Amniotic epithelial cell (primary cell): ENCODE measurements at places on chromosomes 7 and 10.
A peak's percentile ranks its signal among the peaks of the same experiment; 100 is the strongest.

DNA sequence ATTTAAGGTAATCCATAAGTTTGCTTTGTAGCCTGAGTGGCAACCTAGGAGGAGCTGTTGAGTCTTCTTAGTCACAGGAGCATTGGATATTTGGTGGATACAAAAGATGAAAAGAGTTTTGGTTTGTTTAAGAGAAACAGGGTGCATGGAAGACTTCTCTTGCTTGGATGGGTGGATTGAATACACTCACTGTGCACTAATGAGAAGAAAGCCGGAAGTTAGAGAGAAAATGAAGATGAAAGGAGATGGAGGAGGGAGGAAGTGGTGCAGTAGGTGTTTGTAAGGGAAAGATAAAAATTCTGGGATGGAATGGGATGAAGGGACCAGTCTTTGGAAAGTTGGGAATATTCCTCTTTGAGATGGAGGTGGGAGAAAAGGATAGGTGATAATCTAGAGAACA, 7.7 kb downstream of the MDFIC start:
- DNase-seq = no peak

GRCh38 chr7:151083824-151084160, 499 bp upstream of the TMUB1 start:
- no peak for DNase-seq

DNA sequence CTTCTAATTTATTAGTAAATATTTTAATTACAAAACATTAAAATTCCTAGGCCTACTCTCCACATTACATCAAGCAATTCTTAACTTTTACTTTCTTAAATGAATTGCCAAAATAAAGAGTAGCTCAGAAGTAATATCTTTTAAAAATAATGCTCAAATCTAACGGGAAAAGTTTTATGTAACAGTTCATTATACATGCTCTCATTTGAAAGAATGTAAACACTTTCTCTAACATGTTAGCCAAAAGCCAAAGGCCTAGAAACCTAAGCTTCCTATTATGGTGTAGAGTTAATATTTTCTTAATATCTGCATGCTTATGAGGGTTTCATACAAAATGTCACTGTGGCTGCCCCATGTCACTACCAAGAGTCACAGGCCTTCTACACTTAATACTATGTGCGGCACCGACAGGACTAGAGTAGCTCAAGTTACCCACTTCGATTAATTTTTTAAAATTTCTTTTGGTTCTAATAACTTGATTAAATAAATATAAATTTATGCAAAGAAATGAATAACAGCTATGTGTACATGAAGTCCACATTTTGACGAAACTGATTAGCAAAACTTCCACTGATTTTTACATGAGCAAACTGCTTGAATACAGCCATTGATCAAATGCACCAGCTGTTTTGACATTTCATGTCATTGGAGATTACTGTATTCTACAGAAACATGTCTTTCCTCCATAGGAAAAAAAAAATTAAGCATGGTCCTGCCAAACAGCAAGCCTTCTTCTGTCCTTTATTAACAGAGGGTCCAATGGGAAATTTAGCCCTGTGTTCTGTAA, 3.5 kb downstream of the COBL start:
- DNase-seq = no peak

DNA sequence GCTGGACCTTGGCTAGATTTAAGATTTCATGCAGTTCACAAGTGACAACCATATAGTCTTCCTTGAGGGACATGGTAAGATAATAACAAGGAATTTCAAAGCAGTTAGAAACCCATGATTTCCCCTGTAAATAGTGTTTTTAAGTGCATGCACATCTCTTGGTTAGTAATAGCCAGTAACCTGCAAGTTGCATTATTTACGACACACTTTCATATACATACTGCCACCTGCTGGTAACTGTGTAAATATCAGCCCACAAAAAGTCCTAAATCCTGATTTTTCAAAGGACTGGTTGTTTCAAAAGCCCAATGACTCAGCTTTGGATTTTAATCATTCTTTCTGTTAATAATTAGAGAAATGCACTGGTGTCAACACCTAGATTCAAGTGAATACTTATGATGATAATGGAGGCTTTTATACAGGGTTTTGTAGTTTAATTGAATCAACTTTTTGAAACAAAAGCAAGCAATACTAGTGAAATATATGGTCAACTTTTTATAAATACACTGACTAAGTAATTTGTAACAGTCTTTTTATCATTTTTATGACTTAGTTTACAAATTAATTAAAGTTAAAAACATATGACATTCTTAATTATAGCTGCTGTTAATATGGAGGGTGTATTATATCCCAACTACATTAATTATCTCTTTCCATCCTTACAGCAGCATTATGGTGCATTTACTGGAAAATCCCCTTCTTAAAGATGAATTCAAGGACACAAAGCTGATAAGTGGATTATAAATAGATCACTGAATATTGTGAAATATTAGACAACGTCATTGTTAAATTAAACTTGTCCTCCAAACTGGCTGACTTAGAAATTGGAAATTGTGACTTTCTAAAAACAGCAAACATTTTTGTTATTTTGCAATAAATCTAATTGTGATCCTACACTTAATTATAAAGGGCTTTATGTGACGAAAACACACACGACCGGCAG, 367.7 kb upstream of the SEMA3D start:
- peak; percentile 77 for DNase-seq

GRCh38 chr7:29274146-29275017, 79.8 kb downstream of the CHN2 start:
- peak; percentile 56 for DNase-seq

DNA sequence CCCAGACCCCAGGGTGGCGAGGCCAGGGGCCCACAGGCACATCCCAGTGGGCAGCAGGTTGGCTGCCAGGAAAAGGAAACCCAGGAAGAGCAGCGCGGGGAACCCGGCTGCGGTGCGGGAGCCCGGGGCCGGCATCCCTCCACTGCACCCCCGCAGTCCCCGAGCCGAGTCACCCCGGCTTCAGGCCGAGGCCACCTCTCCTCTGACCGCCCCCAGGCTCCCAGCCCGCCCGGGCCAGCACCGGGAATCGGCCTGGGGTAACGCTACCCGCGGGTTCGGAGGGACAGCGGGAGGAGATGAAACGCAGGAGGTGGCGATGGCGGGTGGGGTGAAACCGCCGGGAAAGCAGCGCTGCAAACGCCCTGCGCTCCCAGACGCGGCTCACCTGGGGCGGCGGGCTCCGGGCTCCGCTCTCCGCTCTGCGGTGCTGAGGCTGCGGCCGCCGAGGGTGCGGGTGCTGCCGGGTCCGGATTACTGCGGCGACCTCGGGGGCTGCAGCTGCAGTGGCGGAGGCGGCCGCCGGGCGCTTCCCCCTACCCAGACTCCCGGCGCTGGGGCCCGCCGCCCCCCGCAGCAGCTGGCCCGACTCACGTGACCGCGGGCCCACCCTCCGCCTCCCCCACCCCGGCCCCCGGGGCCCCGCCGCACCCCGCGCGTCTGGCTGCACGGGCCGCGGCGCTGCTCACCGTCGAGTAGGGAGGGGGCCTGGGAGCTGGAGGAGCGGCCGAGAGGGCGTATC, at the start of gene SCRN1:
Gene SCRN1 (minus strand): TSS at position 545 of the 739 bp plus-strand sequence. CDS start 20,734 bp downstream, outside the sequence.
- DNase-seq = no peak

GRCh38 chr7:141585592-141586510, 34.6 kb downstream of the AGK start:
- peak; percentile 87 for DNase-seq

DNA sequence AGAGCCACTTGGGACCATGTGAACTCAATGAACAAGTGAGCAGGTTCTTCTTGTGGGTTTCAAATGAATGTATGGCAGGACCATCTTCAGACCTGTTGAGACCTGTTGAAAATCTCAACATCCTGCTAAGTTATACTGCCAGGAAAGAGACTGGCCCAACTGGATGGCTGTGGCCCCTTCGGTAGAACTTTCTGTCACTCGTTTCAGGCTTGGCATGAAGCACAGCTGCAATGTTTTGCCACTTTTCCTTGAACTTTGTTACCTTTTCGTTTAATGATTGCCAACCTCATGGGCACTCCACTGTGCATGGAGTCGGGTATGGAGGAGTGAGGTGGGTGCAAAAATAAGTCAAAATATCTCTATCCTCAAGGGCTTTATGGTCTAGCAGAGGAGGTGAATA, 36.7 kb upstream of the SLC35B4 start:
- no peak for DNase-seq

GRCh38 chr10:71435571-71436267, 39.0 kb downstream of the CDH23 start:
- DNase-seq = no peak

DNA sequence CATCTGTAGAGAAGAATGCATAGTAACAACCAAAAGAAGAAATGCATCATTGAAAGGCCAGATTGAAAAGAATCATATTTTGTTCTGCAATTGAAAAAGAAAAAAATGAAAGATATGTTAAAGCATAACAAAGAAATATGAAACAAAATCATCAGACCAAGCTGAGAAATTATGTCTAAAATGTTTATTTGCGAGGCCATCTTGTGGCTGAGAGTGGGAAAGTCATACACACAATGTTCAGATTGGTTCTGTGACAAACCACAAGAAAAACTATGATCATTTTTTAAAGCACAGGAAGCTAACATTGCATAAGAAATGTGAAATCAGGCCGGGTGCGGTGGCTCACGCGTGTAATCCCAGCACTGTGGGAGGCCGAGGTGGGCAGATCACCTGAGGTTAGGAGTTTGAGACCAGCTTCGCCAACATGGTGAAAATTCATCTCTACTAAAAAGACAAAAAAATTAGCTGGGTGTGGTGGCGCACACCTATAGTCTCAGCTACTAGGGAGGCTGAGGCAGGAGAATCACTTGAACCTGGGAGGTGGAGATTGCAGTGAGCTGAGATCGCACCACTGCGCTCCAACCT, 36.6 kb downstream of the ABCB5 start:
- DNase-seq = peak; percentile 8

GRCh38 chr7:15305002-15305600, 256.7 kb downstream of the AGMO start:
- DNase-seq = peak; percentile 41

- DNase-seq = no peak
Observed at GRCh38 chr10:69215405-69216171, 4.5 kb upstream of the HKDC1 start.

GRCh38 chr10:25758041-25758457, 176.0 kb upstream of the MYO3A start:
- DNase-seq = peak; percentile 61

GRCh38 chr7:123666492-123666891, 10.8 kb downstream of the LMOD2 start:
- DNase-seq = peak; percentile 76

DNA sequence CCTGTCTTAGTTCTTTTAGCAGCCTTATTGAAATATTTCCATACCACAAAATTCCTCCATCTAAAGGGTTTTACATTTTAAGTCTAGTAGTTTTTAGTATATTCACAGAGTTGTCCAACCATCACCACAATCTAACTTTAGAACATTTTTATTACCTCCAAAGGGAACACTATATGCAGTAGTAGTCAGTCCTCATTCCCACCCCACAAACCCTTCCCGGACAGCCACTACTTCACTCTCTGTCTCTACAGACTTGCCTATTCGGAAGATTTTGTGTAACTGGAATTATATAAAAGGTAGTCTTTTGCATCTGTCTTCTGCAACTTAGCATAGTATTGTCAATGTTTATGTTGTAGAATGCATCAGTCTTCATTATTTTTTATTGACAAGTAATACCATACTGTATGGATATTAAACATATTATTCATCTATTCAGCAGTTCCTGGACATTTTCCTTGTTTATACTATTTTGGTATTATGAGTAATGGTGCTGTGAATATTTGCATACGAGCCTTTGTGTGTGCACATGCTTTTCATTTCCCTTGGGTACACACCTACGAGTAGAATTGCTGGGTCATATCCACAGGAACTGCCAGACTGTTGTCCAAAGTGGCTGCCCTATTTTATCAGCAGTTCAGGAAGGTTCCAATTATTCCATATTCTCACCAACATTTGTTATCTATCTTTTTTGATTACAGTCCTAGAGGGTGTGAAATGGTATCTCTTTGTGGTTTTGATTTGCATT, 60.9 kb upstream of the LANCL2 start:
- no peak for DNase-seq

DNA sequence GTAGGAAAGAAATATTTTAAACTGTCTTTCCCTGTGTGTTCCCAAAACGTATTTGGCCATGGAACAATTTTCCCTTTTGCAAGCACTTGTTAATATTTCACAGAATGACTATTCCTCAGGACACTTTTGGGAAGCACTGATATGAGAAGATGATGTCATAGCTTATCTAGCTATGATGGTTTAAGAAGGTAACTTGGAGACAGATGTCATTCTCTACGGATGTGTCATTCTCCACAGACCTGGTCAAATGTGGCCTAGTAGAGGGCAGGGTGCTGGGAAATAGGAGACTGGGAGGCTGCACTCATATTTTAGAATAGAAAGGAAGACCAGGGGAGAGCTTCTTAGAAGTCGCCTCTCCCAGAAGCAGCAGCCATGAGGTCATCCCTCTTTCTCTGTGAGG, 220.7 kb upstream of the GLI3 start:
- DNase-seq = peak; percentile 70

DNA sequence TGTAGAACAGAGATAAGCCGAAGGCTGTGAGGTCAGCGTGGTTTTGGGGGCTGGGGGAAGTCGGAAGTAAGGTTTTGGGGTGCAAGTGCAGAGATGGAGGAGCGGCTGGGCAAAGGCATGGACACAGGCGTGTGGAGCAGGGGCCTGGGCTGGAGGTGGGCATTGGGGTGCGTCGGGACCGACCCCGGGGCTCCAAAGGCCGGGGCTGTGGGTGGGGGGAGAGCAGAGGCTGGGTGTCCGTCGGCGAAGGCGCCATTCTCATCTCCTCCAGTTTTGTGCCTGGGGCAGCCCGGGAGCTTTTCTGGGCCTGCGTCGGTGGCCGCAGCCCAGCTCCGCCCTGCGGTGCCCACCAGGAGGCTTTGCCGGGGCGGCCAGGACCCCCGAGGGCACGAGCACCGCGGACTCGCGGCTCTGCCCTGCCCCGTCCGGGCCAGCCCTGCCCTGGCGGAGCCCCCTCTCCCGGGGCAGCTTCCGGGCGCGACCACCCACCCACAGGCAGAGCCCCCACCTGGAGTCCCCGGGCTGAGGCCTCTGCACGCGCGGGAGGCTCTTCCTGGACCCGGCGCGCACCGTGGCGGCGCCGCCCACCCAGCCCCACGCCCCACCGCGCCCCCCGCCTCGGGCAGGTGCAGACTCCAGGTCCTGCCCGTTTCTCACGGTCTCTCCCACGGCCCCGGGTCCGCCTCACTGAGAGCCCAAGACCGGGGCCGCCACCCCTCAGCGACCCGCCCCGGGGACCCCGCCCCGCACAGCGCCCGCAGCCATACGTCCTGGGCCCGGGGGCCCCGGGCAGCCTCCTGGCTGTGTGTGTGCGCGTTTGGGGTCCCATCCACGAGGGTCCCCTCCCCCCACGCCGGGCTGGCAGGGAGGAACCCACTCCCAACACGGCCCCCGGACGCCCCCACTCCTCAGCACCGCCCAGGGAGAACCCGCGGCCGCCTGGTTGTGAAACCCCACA, 7.7 kb upstream of the SCART1 start:
- DNase-seq = no peak

GRCh38 chr7:98868450-98868849, 1.4 kb downstream of the TMEM130 start:
- DNase-seq = no peak
